ENCODE measurements at places on chromosomes 11 and 22.

- DNase-seq = no peak
These were observed 14.8 kb downstream of the OR52M1 start for GRCh38 chr11:4559527-4560440.

DNA sequence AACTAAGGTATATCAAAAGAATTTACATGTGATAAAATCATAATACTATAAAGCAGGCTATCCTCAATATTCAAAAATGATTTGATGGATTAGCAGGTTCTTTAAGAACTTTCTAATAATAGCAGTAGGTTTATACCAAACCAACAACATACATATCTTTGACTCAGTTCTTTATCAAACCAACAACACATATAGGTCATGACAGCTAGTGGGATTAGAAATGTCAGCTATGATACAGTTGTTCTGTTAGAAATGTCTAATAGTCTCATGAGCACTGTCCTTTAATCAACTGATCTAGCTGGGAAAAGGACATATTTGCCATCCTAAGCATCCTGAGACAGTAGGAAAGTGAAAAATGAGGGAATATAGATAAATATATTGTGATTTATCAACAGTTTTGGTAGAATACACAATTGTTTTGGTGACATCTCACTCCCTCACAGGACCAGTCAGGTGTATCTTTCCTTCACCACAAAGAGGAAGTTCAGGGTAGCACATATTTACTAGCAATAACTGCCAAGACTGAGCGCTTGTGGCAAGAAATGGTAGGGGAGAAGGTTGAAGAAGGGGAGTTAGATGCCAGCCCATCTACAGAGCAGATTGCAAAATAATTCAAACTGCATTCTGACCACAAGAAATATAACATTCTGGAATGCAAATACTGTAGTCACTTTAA is 90.8 kb upstream of the APOA1 start:
- DNase-seq = no peak

DNA sequence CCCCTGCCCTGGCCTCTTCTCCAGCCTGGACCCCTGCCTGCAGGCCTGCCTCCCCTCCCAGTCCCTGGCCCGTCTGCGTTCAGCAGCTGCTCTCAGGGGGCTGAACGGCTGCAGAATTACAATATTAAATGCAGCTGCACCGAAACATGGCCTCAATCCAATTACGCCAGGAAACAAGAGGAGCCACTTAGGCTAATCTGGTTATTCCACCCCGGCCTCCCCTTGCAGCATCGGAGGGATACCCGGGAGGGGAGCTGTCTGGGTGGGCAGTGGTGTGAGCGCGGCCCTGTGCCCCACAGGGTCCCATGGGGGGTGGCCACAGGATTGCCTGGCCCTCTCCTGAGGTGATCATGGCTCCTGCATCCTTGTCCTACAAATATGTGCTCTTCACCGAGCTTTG is 42.6 kb downstream of the FLRT1 start:
- peak; percentile 74 for DNase-seq

DNA sequence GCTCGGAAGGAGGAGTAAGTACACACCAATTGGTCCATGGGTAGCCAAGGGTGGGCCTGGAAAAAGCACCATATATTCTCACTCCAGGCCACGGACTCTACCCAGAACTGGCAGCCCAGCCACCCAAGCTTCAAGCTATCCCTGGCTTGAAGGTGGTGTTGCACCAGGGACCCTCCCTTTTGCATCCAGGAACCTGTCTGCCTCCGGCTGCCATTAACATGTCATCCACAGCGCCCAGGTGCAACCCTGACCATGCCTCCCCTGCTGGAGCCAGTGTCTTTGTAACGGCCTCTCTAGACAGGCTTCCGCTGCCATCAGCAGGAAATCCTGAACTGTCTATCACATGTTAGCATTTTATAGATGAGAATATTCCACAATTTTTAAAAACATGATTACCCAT is 2158.5 kb upstream of the RAG2 start:
- DNase-seq = no peak

DNA sequence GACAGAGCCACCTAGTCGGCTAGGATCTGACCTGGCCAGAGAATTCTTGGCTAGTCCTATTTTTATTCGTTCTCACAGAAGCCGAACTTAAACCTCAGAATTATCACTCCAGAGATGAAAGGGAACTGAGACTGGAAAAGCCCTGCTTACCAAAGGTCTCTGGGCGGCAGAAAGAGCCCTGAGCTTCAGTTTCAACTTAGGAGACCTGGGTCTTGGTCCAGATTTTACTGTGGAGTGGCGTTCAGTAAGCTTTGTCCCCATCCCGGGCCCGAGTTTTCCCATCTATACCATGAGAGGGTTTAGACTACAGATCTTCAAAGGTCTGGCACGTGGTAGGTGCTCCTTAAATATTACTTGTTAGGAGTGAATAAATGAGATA is 516 bp downstream of the NEU3 start:
- no peak for DNase-seq

- DNase-seq = no peak
These were observed 532.0 kb downstream of the NTM start for GRCh38 chr11:131902421-131902820.

- peak; percentile 19 for DNase-seq
These were observed 10.3 kb downstream of the CBX7 start for GRCh38 chr22:39142088-39142680.

GRCh38 chr11:2092956-2093412 is 46.2 kb downstream of the IGF2 start:
- DNase-seq = peak; percentile 68

DNA sequence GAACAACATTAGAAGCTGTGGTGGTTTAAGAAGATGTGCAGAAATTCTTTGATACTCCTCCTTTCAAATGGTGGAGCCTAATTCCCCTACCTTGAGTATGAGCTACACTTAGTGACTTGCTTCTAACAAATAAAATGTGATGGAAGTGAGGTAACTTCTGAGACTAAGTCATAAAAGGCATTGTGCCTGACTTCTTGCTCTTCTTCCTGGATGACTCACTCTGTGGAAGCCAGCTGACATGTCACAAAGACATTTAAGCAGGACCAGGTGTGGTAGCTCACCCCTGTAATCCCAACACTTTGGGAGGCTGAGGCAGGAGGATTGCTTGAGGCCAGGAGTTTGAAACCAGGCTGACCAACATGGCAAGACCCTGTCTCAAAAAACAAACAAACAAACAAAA is 3.9 kb upstream of the PLA2G3 start:
- DNase-seq = no peak

DNA sequence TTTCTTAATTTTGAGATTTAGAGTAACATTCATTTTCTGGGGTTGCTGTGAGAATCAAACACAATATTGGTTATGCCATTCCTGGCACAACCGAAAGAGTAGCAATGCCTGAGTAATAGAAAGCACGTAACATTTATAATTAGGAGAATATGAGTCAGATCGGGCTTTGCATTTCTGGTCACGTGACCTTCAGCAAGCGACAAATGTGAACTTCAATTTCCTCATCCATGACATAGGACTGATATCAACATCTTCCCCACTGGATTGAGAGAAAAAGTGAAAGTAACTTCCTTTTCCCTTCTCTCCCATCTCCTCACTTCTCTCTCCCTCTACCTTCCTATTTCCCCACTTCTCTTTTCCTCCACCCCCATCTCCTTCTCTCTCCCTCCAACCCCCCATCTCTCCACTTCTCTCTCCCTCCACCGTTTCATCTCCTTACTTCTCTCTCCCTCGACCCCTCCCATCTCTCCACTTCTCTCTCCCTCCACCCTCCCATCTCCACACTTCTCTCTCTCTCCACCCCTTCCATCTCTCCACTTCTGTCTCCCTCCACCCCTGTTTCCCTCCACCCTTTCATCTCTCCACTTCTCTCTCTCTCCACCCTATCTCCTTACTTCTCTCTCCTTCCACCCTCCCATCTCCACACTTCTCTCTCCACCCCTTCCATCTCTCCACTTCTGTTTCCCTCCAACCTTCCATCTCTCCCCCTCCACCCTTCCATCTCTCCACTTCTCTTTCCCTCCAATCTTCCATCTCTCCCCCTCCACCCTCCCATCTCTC is 33.5 kb upstream of the CAT start:
- no peak for DNase-seq

GRCh38 chr11:11035331-11035730 is 177.5 kb upstream of the ZBED5 start:
- no peak for DNase-seq

- DNase-seq = no peak
These were observed 39.3 kb downstream of the KCNJ4 start for GRCh38 chr22:38415561-38416321.

DNA sequence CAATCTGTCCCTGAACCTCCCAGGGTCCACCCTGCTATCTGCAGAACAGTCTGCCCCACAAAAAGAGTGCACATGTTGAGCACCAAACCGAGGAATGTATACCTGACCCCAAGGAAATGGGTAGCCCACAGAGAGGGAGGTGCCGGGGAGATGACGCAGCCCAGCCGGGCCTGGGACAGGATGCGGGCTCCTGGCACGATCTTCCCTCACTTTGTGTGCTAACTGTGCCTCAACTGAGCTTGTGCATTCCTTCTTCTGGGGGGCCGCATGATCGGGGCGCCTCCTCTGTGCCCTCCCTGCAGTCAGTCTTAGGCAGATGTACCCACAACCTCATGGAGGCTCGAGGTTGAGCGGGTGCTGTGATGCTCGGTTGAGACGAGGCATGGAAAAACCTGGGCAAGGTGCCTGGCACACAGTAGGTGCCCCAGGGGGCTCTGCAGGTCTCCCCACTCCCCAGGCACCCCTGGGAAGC is 2.4 kb downstream of the GAS2L1 start:
- DNase-seq = peak; percentile 58

GRCh38 chr11:95156916-95157541 is 67.4 kb downstream of the ENDOD1 start:
- peak; percentile 84 for DNase-seq

- DNase-seq = no peak
These were observed 417.8 kb upstream of the CCDC179 start for GRCh38 chr11:23278121-23278520.

- DNase-seq = no peak
These were observed 54.0 kb downstream of the ZNRF3 start for GRCh38 chr22:28937206-28938025.

Data from femur (tissue), 1 donor.